Right cardiac atrium (tissue), 5 donors: ENCODE measurements at places on chromosomes 3 and 15. TPM values are rescaled to one million over a fixed set of nuclear protein-coding genes. Genes with fewer than 3 reads are reported as not detected.

Gene SORD
- 5.5 TPM for polyA plus RNA-seq

DNA sequence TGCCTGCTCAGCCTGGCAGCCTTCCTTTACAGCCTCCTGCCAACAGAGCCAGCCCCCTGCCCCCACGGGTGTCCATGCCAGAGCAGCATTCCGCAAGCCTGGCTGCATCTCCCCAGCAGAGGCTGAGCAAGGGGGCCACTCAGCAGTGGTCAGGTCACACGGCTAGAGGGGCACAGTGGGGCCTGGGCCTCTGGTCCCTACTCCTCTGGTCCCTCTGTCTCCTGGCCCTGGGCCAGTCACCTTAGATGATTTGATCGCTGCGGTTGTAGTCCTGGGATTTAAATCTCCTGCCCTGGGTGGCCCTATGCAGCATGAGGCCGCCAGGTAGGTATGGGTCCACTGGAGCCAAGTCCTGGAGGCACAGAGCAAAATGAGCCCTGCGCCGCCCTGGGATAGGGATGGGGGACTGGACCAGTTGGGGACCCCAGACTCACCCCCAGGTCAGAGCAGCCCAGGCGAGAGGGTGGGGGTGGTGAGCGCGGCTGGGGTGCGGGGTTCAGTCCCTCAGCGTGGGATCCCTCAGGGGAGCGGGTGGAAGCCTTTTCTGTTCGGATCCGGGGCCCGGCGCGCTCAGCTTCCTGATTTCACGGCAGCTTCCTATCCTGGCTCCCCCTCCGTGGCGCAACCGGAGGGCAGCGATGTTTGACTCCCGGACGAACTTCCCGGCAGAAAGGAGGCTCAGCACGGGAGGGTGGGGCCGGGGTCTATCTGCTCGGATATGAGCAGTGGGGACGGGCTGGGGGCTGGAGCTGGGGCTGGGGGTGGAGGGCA is at the start of gene ZBTB47:
Gene ZBTB47, plus strand, starts transcription at position 138 of the 771 bp plus-strand sequence. CDS start 4,659 bp downstream, outside the sequence.
- DNase-seq, result peak; percentile 79

DNA sequence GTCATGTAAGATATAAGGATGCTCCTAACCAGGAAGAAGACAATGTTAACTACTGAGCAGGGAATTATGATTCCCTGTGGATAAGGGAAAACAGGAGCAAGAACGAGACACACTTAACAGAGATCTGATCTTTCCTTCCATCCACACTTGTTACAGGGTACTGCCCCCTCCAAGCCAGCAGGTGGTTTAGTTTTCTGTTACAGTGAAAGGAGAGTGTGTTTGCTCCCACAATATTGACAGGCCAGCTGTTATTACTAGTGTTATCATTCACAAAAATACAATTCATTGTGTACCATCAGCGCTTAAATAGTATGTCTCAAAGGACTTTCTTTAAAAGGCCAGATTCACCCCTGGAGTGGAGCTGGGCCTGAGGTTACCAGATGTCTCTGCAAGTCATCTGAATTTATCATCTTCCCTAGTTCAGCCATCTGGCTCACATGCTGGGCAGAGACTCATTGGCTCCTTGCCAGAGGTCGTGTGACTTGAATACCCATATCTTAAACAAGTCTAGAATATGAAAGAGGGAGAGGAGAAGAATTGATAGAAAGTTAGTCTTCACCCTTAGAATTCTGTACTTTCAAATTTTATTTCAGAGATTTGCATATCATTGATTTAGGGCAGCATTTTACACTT is 16.8 kb upstream of the FMN1 start:
- no peak for DNase-seq

Gene CDCP1
- 0.09 TPM for polyA plus RNA-seq

Gene PCOLCE2
- polyA plus RNA-seq, result 172 TPM

Gene FEZF2
- not detected for polyA plus RNA-seq

Gene GLDN
- polyA plus RNA-seq, result 2.3 TPM

DNA sequence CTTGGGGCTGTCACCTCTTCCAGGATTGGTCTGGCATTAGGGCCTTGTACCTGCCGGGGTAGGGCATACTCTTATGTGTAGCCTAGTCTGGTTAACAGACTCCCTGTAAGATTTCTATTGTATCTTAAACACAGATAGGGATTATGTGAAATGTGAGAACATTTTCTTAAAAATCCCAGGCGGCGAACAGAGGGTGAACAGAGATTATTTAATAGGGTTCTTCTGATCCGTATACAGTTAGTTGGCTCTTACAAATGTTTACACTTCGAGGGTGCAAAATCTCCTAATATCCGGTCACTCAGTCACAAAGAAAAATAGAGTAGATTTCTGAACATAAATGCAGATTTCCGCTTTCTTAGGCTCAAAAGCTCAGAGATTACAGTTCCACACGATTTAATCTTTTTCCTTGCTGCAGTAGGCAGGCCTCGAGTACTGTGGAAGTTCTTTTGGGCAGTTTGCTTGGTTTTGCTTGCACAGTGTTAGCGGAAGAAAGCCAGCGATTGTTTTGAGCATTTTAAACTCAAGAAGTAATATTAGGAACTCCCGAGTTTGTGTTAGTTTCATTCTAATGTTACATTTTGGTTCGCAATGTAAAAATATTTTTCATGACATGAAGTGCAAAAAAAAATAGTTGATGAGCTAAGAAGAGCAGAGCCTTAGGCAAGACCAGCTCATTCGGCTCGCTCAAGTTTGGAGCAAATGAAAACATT is 993 bp downstream of the PLCL2 start:
- no peak for DNase-seq

Gene CYP1A2
- polyA plus RNA-seq, result 0.07 TPM

GRCh38 chr3:90010341-90010740 is 902.9 kb downstream of the EPHA3 start:
- DNase-seq, result no peak

DNA sequence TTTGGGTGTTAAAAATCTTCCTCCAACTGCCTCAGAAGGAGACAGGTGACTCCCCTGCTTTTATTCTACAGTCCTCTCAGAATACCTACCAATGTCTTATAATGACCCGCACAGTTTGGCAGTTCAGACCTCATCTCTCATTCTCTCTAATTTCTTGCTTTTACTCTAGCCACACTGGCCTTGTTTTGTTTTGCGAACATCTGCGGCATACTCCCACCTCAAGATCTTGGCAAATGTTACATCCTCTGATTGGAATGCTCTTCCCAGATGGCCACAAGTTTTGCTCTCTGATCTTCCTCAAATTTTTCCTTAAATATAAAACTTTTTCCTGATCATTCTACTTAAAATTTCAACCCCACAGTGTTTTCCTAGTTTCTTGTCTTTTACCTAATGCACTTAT is 94.1 kb downstream of the PLSCR2 start:
- DNase-seq, result no peak

Gene CDHR4
- polyA plus RNA-seq, result 0.07 TPM
